ENCODE measurements at places on chromosomes 1 and 21. TPM values are rescaled to one million over a fixed set of nuclear protein-coding genes. Genes with fewer than 3 reads are reported as not detected.

DNA sequence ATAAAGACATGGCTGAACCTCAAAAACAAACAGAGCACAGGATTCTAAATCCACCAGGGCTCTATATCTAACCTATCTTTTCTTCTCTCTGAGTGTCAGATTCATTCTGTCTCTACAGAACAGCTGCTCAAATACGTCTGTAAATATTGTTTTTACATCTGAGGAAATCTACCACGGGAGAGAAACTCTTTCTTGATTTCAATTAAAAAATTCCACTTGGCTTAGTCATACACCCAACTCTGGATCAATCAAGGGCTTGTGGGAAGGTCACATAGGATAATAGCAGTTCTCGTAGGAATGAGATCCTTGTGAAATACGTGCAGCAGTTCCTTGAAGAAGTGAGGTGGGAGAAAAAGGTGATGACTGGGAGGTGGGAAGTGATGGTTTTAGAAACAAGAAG, 1355.7 kb upstream of the ADGRL2 start:
- no peak for DNase-seq

DNA sequence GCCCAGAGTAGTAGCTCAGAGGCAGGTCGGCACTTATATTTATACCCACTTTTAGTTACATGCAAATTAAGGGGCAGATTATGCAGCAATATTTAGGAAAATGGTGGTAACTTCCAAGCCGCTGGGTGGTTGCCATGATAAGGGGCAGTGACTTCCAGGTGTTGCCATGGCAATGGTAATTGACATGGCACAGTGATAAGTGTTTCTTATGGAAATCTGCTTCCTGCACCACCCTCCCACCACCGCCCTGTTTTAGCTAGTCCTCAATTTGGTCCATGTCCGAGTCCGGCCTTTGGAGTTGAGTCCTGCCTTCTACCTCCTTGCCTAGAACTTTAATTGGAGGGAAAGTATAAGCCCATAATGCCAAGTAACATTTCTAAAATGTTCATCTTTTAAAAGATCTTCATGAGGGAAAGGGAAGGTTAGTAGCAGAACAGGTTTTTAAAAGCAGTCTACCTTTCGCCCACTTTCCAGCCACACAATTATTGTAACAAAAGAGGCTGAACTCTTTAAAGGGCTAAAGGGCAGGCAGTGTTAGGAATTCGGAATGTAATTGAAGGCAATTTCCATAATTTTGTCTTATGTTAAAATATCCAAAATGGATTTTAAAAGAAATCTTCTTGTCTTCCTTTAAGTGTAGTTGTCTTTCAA, 21.7 kb downstream of the ZBTB8B start:
- no peak for DNase-seq

DNA sequence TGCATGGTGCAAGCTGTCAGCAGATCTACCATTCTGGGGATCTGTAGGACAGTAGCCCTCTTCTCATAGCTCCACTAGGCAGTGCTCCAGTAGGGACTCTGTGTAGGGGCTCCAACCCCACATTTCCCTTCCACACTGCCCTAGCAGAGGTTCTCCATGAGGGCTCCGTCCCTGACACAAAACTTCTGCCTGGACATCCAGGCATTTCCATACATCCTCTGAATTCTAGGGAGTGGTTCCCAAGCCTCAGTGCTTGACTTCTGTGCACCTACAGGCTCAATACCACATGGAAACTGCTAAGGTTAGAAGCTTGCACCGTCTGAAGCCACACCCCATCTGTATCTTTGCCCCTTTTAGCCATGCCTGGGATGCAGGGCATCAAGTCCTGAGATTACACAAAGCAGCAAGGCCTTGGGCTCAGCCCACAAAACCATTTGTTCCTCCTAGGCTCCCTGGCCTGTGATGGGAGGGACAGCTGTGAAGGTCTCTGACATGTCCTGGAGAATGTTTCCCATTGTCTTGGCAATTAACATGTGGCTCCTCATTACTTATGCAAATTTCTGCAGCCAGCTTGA, 117.0 kb upstream of the NFIA start:
- no peak for DNase-seq

- no peak for DNase-seq
Observed at GRCh38 chr21:42063571-42064521, 7.3 kb upstream of the UMODL1 start.

- DNase-seq = no peak
Observed at GRCh38 chr1:231973830-231974229, 347.2 kb downstream of the DISC1 start.

- DNase-seq = no peak
Observed at GRCh38 chr1:157955221-157955620, 38.2 kb upstream of the KIRREL1 start.

DNA sequence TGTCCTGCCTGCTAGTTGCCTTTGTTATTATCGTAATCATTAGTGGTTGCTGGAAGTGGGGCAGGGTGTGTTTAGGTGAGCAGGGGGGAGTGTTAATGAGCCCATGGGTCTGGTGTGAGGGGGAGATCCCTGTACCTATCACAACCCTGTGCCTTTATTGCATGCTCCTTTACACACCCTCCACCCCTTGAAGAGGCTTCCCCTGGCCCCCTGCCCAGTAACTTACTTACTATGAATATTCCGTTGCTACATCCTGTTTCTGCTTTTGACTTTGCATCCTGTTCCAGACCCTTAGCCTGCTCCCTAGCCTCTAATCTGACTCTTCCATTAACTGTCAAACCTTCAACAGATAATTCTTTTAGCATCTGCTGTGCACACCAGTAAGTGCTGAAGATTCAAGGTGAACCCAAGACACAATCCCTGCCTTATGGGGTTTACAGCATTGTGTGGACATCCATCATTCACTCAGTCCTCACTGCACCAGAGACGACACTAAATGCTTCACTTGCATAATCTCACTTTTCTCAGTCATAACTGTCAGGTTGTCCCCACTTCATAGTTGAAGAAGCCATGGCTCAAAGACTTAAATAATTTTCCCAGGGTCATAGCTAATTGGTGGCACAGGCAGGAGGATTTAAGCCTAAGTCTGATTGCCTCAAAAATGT, 47.9 kb downstream of the CDC7 start:
- no peak for DNase-seq

- DNase-seq = no peak
Observed at GRCh38 chr1:244050014-244050834, 859 bp upstream of the ZBTB18 start.

DNA sequence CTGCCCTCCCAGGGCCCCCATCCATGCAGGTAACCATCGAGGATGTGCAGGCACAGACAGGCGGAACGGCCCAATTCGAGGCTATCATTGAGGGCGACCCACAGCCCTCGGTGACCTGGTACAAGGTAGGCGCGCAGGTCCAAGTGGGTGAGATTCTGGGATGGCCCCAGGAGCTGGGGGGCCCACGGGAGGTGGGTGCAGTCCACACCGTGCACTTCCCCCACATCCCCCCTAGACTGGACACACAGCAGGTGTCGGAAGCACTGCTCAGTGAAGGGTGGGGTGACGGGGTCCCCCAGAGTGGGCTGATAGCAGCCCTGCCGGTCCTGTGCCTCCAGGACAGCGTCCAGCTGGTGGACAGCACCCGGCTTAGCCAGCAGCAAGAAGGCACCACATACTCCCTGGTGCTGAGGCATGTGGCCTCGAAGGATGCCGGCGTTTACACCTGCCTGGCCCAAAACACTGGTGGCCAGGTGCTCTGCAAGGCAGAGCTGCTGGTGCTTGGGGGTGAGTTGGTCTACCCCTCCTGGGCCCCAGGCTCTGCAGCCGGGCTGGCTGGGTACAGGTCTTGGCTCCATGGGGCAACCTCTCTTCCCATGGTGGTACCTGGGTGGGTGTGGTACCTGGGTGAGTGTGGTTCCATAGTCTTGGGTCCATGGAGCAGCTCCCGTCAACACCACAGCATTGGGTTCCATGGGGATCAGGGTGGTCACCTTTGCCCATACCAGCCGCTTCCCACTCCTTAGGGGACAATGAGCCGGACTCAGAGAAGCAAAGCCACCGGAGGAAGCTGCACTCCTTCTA, 40.4 kb downstream of the TRIM11 start:
- no peak for DNase-seq

- DNase-seq = no peak
Observed at GRCh38 chr1:229154811-229155210, 116.1 kb upstream of the RAB4A start.

- peak; percentile 73 for DNase-seq
Observed at GRCh38 chr1:183331091-183331742, 87.0 kb downstream of the NMNAT2 start.

Gene TRIM67
- 0.10 TPM for polyA plus RNA-seq

Gene SELP
- polyA plus RNA-seq = 4.9 TPM

Gene SLC9A1
- polyA plus RNA-seq = 28.1 TPM

Gene ADAMTS4
- polyA plus RNA-seq = 0.86 TPM

Gene CLDN8
- polyA plus RNA-seq = 56.5 TPM

Gene LAX1
- 0.18 TPM for polyA plus RNA-seq

Gene SLC5A9
- 8.9 TPM for polyA plus RNA-seq

Gene CTSS
- polyA plus RNA-seq = 11.0 TPM

Gene RGS8
- 0.07 TPM for polyA plus RNA-seq

Gene EXO5
- 10.5 TPM for polyA plus RNA-seq

Gene YIPF1
- 35.5 TPM for polyA plus RNA-seq
